ENCODE measurements at places on chromosomes 11 and 22. TPM values are rescaled to one million over a fixed set of nuclear protein-coding genes. Genes with fewer than 3 reads are reported as not detected.

- no peak for DNase-seq
Measured at GRCh38 chr11:24351179-24351578, 145.7 kb upstream of the LUZP2 start.

DNA sequence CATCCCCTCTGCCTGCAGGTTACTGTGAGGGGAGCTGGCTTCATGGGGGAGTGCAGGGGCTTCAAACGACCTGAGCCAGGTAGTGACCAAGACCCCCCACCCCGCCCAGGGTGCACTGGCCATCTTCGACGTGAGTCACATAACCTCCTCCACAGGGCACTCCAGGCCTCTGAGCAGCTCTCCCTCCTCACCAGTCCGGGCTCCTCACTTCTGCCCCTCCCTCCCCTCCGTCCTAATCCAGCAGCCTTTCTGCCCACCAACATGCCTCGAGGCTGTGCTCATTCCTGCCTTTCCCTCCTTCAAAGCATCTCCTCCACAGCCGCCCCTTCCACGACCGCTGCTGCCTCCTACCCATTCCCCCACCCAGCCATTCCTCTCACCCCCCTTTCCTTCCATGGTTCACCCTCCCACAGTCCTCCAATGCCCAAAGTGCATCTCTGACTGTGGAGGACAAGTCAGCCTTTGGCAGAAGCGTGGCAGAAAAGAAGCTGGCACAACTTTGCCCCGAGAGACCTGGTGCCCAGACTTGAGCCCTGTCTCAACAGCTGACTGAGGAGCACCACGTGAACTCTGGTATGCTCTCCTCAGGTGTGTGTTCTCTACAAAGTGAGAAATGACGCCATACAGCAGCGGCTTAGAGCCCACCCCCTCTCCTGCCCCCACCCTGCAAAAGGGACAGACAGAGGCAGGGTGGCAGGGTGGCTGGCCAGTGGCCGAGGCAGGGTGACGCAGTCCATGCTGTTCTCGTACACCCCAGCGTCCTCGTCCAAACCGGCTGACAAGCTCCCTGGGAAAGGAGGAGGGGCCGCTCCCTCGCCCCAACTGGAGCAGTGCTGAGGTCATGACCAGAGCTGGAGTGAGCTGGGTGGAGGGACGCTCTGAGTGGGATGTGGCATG lies 30.4 kb downstream of the OPCML start:
- DNase-seq = peak; percentile 80

The OR2AG1 gene
- not detected for total RNA-seq

The MS4A4E gene
- 0.30 TPM for total RNA-seq

GRCh38 chr22:36536717-36537116 lies 7.8 kb upstream of the EIF3D start:
- no peak for DNase-seq

DNA sequence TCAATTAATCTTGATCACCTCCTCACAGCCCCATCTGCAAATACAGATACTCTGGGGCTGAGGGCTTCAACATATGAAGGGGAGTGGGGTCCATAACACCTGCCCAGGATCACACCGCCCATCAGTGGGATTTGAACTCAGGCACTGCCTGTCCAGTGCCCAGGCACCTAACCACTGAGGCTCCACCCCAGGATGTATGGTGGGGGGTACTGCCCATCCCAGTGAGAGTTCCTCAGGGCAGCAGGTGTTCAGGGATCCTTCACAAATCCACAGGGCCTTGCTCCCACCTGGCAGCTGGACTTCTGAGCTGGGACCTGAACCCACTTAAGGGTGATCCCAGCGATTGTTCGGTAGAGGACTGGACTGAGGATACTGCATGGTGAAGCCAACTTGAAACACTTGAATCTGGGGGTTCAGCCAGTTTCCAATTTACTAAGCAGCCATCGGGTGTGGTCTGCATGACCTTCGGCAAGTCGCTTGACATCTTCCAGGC lies 33.3 kb downstream of the PRDM11 start:
- DNase-seq = no peak

The TRPM5 gene
- not detected for total RNA-seq

GRCh38 chr11:66743271-66743968 lies 14.4 kb upstream of the SPTBN2 start:
- peak; percentile 65 for DNase-seq

The LRP4 gene
- total RNA-seq = 54.1 TPM

DNA sequence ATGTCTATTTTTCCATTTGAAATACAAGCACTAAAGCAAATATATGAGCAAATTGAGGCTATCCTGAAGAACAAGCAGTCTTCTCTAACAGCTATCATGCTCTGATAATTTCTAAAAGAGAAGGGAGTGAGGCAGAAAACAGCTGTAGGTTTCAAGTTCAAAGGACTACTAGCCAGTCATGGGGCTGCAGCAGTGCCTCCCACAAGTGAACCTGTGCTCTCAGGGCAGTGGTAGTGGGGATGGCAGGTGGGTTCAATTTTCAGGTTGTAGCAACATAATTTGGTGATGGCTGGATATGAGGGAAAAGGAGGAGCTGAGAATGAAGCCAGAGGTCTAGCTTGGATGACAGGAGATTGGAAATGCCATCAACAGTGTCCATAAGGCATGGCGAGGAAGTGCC lies 93.5 kb upstream of the ARHGAP20 start:
- no peak for DNase-seq

DNA sequence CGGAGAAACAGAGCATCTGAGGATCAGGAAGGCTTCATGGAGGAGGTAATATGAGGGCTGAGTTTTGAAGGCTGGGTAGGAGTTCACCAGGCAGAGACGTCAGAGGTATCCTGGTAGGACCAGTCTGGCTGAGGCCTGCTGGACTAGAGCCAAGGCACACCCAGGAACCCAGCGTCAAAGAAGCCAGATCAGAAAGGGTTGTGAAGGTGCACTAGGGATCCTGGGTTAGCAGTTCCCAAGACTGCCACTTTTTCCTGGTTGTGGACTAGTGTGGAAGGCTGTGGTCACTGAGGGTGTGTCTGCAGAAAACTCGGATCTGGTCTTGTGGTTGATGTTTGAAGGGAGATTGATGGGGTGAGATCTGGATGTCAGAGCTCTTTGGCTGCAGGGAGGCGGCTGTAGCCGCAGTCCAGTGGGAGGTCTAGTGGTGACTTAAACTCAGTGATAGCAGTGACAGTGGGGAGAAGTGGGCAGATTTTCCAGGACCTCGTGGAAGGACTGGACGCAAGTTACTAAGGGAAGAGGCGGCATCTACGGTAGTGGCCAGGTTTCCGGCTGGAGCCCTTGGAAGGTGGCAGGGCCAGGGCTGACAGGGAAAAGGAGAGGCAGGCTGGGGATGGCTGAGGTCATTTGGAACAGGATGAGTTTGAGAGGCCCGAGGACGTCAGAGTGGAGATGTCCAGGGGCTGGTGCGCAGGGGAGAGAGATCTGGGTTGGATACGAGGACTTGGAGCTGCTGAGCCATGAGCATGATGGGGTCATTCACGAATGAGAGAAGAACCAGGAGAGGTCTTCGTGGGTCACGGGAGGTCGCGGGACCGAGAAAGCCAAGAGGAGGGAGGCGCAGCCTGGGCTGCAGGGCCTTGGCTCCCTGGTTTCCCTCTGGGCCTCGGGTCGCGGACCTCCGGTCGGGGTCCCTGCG lies 10.9 kb downstream of the RELA start:
- no peak for DNase-seq

- no peak for DNase-seq
Measured at GRCh38 chr11:57368106-57368844, 12.7 kb downstream of the PRG3 start.

DNA sequence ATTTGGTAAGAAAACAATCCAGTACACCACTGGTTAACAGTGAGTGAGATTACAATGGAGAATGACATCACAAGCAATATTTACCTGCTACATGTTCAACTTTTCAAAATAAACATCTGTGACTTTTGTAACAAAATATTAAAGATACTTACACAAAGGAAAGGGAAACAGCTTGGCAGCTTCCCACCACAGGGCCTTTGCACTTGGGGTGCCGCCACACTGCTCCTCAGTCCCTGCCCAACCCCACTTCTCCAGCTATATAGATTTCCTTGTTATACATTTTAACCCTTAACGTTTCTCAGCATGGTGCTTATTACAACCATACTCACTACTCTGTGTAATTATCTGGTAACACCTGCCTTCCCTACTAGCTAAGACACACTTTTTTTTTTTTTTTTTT lies 10.9 kb downstream of the KMT5B start:
- DNase-seq = peak; percentile 11

The TEX12 gene
- total RNA-seq = not detected

GRCh38 chr11:94120946-94121345 lies 7.7 kb upstream of the PANX1 start:
- DNase-seq = no peak

DNA sequence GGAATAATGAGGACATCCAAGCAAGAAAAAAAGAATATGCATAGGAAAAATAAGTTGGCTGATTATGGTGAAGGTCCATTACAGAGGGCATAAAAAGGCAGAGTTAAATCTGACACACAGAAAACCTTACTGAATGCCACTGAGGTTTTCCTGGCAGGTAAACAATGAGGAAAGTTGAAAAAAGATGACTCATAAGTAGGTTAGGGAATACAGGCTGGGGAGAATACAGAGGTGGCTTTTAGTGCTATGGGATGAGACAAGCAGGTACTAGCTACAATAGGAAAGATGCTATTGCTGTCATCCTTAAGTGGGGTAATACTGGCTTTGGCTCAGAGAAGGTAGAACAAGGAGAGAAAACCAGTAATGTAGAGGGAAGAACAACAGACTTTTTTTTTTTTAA lies 44.7 kb downstream of the CSTF3 start:
- DNase-seq = no peak

The GLYAT gene
- total RNA-seq = not detected

The MMP20 gene
- total RNA-seq = not detected

DNA sequence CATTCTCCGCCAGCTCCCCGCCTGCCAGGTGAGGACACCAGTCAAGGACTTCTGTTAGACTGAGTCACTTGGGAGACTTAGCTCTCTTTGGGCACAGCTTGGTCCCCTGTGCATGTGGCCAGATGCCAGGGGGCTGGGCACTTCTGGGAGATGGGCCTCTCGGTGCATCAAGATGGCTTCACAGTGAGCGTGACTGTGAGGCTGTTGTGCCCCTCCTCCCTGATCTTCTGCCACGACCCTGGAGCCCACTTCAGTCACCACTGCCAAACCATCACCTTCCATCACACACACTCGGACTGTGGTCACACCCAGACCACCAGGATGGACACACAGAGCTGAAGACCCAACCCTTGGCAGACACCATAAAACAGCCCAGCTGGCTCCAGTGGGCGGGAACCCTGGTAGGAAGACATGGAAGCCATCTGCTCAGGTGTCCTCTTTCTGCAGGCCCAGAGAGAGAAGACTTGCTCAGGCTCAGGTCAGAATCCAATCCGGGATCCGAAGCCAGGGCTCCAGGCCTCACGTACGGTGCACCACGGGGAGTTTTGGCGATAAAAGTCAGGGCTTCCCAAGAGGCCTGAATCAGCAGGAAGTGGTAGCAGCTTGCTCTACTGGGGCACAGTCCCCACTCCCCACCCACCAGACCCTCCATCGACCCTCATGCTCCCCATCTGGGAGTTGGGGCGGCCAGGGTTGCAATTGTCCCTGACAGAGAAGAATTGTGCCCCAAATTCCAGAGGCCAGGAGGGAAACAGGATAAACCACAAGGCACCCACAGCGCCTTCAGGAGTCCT lies 29.8 kb upstream of the CD5 start:
- no peak for DNase-seq

The KCNA4 gene
- not detected for total RNA-seq

DNA sequence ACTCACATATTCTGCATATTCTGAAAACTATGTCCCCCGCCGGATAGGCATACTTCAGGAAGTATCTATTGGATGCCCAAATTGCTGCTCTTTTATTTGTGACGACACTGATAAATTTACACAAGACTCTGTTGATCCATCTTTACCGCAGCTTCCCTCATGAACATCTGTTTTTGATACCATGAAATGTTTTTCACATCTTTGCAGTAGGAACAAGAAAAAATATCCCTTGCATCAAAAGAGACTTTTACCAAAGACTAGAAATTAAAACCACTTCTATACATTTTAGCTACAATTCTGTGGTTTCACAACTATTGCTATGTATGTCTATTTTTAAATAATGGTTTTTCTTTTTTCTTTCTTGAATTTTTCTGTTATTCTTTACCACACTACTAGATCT lies 15.3 kb downstream of the POU2AF2 start:
- no peak for DNase-seq

- DNase-seq = no peak
Measured at GRCh38 chr11:73889536-73889935, 12.7 kb downstream of the PAAF1 start.

GRCh38 chr11:128916681-128917080 lies 25.5 kb downstream of the KCNJ5 start:
- DNase-seq = no peak

DNA sequence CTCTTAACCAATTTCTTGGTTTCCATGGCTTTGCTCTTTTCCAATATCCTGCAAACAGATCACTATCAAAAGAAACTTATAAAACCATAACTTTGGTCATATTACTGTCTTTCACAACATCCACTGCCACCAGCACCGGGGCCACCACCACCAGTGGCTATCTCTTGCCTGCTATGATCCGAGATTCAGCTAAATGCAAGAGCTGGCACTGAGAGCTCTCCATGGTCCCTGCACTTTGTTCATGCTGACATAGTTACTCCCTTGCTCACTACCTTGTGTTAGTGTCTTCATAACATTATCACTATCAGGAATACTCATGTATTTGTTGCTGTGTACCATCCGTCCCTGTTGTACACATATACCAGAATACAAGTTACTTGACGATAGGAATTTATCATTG lies 299.0 kb downstream of the ETS1 start:
- DNase-seq = no peak

The OR10D3 gene
- total RNA-seq = not detected
